HCT116 (cell line): ENCODE measurements at places on chromosomes 12 and 14. TPM values are rescaled to one million over a fixed set of nuclear protein-coding genes. Genes with fewer than 3 reads are reported as not detected.

Gene DAD1
- 162 TPM for total RNA-seq

GRCh38 chr12:85489194-85489593, 209.2 kb downstream of the ALX1 start:
- no peak overlapping the region for H3K27ac ChIP-seq
- no peak overlapping the region for H3K4me3 ChIP-seq
- no peaks in the 10 kb centered on the region for H3K27me3 ChIP-seq
- no peaks in the 10 kb centered on the region for H3K4me1 ChIP-seq
- no peaks in the 10 kb centered on the region for H3K36me3 ChIP-seq

DNA sequence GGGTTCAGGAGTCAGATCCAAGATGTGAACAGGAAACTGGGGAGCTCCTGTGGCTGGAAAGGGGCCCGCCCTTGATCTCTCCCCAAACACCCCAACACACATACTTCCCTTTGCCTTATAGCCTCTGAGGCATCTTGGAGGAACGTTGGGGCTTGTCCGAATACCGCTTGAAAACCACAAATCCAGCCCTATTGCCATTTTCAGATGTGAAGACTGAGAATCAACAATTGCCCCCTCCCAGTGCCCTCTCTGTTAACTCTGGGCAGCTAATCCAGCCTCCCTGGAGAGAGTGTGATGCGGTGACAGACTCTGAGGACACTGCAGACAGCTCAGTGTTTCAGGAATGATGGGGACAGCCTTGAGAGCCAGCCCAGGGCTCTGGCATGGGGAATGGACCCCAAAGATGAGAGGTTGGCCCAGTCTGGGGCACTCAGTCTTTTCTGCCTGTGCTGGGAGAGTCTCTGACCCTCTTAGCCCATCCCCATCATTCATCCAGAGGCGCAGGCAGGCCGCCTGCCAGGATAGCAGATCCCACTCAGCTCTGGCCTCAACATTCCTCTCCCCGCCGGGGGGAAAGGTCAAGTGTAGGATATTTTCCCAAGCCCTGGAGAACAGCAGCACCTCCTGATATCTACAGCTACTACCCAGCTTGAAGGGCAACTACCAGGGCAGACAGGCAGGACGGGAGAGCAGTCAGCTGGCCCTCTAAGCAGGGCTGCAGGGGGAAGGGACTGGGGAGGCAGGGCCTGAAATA, 24.6 kb upstream of the LTBP2 start:
- H3K36me3 ChIP-seq, result no peaks in the 10 kb centered on the region
- no peak overlapping the region for H3K27ac ChIP-seq
- no peaks in the 10 kb centered on the region for H3K4me1 ChIP-seq

DNA sequence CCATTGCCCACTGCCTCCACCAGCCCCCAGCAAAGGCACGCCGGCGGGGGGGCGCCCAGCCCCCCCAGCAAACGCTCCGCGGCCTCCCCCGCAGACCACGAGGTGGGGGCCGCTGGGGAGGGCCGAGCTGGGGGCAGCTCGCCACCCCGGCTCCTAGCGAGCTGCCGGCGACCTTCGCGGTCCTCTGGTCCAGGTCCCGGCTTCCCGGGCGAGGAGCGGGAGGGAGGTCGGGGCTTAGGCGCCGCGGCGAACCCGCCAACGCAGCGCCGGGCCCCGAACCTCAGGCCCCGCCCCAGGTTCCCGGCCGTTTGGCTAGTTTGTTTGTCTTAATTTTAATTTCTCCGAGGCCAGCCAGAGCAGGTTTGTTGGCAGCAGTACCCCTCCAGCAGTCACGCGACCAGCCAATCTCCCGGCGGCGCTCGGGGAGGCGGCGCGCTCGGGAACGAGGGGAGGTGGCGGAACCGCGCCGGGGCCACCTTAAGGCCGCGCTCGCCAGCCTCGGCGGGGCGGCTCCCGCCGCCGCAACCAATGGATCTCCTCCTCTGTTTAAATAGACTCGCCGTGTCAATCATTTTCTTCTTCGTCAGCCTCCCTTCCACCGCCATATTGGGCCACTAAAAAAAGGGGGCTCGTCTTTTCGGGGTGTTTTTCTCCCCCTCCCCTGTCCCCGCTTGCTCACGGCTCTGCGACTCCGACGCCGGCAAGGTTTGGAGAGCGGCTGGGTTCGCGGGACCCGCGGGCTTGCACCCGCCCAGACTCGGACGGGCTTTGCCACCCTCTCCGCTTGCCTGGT, at the start of gene CDKN1B:
TSS of gene CDKN1B (plus strand) at position 576 of the 793 bp plus-strand sequence. CDS start 472 bp downstream, outside the sequence.
- H3K36me3 ChIP-seq, result peaks cover 15% of the 10 kb centered on the region
- no peaks in the 10 kb centered on the region for H3K27me3 ChIP-seq
- peak; percentile 65 for DNase-seq
- H3K27ac ChIP-seq, result peak within 1 kb of the TSS; percentile 100
- peak within 1 kb of the TSS; percentile 90 for H3K4me3 ChIP-seq

DNA sequence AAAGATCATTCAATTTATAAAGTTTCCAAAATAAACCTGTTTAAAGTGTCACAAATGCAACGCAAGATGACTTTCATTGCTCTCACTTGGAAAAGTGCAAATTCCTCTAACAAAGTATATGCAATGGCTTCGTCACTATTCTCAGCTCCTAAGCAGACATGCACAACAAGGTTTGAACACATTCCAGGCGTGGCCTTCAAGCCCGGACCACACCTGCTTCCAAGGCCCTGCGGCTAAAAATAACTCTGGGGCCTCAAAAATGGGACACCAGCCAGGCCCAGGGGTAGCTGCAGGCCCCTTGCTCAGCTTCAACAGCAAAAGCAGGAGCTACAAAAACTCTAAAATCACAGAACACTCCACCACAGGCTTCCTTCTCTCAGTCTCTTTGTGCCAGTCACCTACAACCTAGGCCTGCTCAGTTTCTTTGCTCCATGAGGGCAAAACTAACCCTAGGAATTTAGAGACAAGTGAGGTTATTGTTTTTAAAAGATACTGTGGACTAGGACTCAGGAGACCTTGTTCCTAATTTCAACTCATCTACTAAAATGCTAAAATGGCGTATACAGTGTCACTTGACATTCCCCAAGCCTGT, 29.3 kb downstream of the DUSP16 start:
- no peaks in the 10 kb centered on the region for H3K36me3 ChIP-seq
- no peaks in the 10 kb centered on the region for H3K27me3 ChIP-seq
- H3K4me3 ChIP-seq, result no peak overlapping the region

- no peak overlapping the region; the same call in 1 of the 2 replicates for H3K27ac ChIP-seq
- no peak overlapping the region for H3K4me3 ChIP-seq
- H3K27me3 ChIP-seq, result 0 out of 2 replicates have a peak, but pooled peaks cover 4% of the 10 kb centered on the region
- no peak for DNase-seq
- peaks cover 24% of the 10 kb centered on the region for H3K4me1 ChIP-seq
Measured at GRCh38 chr14:24315807-24316596, 4.7 kb downstream of the LTB4R start.

DNA sequence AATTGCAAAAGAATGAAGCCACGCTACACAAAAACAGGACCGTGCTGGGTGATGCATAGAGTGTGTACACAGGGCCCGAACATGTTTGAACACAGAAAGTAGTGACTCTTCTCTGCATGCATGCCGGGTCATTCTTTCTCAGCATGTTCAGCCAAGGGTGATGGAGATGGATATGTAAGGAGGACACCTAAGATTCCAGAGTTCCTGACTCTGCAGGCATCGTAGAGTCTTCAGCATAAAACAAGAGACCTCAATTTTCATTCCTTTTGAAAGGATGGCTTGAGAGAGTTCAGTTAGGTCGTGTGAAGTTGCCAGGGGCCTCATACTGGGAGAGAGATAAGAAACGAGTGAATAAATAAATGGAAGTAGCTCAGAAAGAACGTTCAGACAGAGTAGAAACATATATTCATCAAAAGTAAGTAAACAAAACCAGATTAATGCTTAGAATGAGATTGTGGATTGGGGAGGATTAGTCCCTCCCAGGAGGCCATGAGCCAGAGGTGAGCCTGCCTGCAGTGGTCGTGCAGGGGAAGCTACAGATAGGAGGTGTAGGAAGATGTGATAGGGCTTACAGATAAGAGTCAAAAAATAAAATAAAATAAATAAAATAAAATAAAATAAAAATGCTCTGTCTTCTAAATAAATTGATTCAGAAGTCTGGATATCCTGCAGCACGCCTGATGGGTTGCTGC, 27.6 kb upstream of the SEL1L start:
- no peak overlapping the region for H3K4me3 ChIP-seq
- H3K36me3 ChIP-seq, result no peaks in the 10 kb centered on the region

GRCh38 chr12:115215544-115215943, 531.6 kb upstream of the TBX3 start:
- H3K36me3 ChIP-seq, result no peaks in the 10 kb centered on the region
- H3K27ac ChIP-seq, result no peak overlapping the region
- no peaks in the 10 kb centered on the region for H3K4me1 ChIP-seq
- H3K27me3 ChIP-seq, result no peaks in the 10 kb centered on the region
- H3K4me3 ChIP-seq, result no peak overlapping the region
- DNase-seq, result no peak

- no peaks in the 10 kb centered on the region for H3K36me3 ChIP-seq
- no peaks in the 10 kb centered on the region for H3K4me1 ChIP-seq
- H3K27me3 ChIP-seq, result no peaks in the 10 kb centered on the region
- no peak overlapping the region for H3K4me3 ChIP-seq
- no peak overlapping the region for H3K27ac ChIP-seq
- DNase-seq, result no peak
Measured at GRCh38 chr12:132538663-132538990, 48.7 kb downstream of the FBRSL1 start.

DNA sequence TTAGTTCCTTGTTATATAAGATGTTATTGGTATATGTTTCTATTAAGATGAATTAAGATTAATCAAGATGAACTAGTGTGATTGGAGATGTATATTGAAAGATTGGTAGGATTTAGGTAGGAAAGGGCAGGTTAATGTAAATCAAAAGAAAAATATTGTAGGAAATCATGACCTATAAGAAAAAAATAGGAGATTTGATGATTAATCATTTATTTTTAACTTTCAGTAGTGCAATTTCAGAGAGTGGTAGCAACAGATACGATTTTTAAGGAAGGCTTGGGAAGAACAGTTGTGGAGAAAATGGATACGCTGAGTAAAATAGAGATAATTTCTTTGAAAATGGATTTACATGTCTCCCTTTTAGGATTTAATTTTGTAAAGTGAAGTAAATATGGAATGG, 73.7 kb downstream of the MON2 start:
- no peak overlapping the region for H3K4me3 ChIP-seq
- peaks cover 12% of the 10 kb centered on the region; the same call in 1 of the 2 replicates for H3K36me3 ChIP-seq
- no peaks in the 10 kb centered on the region for H3K27me3 ChIP-seq
- no peak overlapping the region for H3K27ac ChIP-seq
- no peak for DNase-seq

Gene EML1
- 7.4 TPM for total RNA-seq

DNA sequence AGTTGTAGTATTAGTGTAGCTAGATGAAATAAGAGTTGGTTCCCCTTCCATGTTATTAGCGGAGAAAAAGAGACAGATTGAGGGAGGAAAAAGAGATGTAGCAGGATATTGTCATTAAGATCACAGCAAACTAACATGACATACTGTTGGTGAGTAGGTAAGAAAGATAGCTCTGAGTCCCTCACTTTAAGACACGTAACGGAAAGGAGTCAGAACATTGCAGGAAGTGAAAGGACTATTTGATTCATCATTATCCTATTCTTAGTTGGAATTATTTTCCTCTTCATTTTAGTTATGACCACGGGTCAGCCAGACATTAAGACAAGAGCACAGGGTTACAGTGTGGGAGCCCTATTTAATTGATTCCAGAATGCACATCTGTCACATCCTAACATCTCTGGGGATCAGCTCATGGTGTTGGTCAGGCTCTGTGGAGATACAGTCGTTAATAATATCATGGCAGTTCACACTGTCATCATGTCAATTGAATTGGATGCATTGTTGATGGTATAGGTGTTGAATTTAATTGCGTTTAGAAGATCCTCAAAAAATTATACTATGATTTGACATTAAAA, 55.0 kb downstream of the TMX1 start:
- no peaks in the 10 kb centered on the region for H3K4me1 ChIP-seq
- no peaks in the 10 kb centered on the region; the same call in none of the 2 replicates for H3K36me3 ChIP-seq
- no peak overlapping the region for H3K4me3 ChIP-seq
- H3K27me3 ChIP-seq, result no peaks in the 10 kb centered on the region
- DNase-seq, result no peak

DNA sequence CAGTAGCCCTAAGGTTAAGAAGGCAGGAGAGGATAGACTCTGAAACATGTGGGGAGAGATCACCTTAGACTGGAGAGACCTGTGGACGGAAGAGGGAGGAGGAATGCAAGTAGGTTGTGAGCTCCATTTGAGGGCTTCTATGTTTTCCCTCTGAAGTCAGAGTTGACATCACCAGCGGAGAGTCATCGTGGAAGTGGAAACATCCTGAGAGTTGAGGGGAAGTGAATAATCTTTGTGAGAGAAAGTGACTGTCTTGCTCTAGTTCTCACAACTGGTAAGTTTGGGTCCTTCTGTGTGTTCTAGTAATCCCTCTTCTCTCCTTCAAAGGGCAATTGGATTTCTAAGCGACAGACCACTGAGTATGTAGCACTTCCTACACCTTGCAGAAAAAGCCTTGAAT, 103.6 kb upstream of the CCND2 start:
- peaks cover 31% of the 10 kb centered on the region; the same call in 1 of the 2 replicates for H3K27me3 ChIP-seq
- no peak overlapping the region for H3K4me3 ChIP-seq
- no peaks in the 10 kb centered on the region for H3K4me1 ChIP-seq
- H3K27ac ChIP-seq, result no peak overlapping the region
- DNase-seq, result no peak
- no peaks in the 10 kb centered on the region for H3K36me3 ChIP-seq

GRCh38 chr14:101599234-101599885, 38.1 kb downstream of the DIO3 start:
- no peak overlapping the region for H3K27ac ChIP-seq
- H3K4me1 ChIP-seq, result no peaks in the 10 kb centered on the region
- no peaks in the 10 kb centered on the region for H3K27me3 ChIP-seq
- no peak overlapping the region for H3K4me3 ChIP-seq
- H3K36me3 ChIP-seq, result no peaks in the 10 kb centered on the region

DNA sequence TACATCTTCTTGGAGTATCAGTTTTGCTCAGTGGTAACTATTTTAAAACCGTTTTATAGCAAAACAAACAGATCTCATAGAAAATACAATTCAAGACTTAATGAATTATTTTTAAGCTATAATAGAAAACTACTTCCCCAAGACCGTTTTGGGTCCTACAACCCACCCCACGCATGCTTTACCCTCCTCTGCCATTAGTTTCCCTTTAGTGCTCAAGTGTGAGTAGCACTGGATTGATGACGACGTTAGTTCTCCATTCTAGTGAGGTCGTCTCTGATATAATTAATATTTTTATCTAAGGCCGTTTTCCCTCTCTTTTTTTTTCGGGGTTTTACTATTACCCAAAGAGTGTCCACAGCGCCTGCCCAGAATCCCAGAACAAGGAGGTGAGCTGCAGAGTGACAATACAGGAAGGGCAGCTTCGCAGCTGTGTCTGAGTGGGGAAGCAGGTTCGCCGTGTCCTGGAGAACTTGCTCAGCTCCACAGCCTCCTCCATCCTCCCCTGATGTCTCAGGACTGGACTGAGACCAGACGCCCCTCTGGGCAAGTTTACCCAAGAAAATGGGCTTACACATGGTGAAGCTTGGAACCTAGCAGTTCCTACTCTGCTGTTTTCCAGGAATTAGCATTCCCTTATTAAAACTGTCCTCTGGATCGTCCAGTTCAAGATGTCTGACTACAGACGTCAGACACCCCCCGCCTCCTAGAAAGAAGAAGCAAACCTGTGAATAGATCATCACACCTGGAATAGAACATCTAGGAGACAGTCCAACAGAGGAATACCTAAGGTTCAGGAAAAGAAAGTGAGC, 31.9 kb upstream of the MON2 start:
- no peak overlapping the region for H3K4me3 ChIP-seq
- no peak overlapping the region for H3K27ac ChIP-seq
- H3K36me3 ChIP-seq, result no peaks in the 10 kb centered on the region
- no peaks in the 10 kb centered on the region for H3K4me1 ChIP-seq

GRCh38 chr12:131860472-131861260, 32.5 kb downstream of the MMP17 start:
- no peaks in the 10 kb centered on the region for H3K36me3 ChIP-seq
- H3K4me3 ChIP-seq, result peak overlapping the region; percentile 7; the same call in 1 of the 2 replicates
- H3K4me1 ChIP-seq, result peaks cover 30% of the 10 kb centered on the region
- no peaks in the 10 kb centered on the region for H3K27me3 ChIP-seq
